ENCODE measurements at places on chromosomes 12 and 14. TPM values are rescaled to one million over a fixed set of nuclear protein-coding genes. Genes with fewer than 3 reads are reported as not detected.
A peak's percentile ranks its signal among the peaks of the same experiment; 100 is the strongest.

- DNase-seq, result no peak
Observed at GRCh38 chr12:123919980-123920360, 52.7 kb downstream of the CCDC92 start.

DNA sequence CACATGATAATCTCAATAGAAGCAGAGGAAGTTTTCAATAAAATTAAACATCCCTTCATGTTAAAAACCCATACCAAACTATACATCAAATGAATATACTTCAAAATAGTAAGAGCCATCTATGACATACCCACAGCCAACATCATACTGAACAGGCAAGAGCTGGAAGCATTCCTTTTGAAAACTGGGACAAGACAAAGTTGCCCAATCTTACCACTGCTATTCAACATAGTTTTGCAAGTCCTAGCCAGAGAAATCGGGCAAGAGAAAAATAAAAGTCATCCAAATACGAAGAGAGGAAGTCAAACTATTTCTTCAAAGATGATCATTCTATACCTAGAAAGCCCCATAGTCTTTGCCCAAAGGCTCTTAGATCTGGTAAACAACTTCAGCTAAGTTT is 454.7 kb upstream of the PRICKLE1 start:
- DNase-seq, result no peak

- no peak for DNase-seq
Observed at GRCh38 chr12:108565976-108566375, 3.6 kb downstream of the ISCU start.

DNA sequence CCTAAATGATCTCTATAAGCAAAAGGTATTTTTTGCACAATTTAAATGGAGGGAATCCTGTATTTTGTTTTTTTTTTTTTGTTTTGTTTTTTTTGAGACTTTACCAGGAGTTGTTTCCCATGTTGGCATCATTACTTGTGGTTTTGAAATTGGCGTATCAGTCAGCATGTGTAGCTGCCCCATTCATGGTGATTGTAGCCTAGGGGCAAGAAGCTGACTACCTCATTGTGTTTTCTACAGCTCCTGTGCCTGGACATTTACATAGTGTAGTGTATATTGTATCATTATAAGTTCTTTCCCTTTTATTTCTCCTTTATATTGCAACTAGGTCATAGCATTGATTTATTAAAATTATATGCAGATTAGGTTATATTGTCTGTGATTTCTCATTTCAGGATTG is 24.5 kb downstream of the SAMD4A start:
- no peak for DNase-seq

- DNase-seq, result no peak
Observed at GRCh38 chr12:53481939-53482586, 17.2 kb downstream of the MAP3K12 start.

DNA sequence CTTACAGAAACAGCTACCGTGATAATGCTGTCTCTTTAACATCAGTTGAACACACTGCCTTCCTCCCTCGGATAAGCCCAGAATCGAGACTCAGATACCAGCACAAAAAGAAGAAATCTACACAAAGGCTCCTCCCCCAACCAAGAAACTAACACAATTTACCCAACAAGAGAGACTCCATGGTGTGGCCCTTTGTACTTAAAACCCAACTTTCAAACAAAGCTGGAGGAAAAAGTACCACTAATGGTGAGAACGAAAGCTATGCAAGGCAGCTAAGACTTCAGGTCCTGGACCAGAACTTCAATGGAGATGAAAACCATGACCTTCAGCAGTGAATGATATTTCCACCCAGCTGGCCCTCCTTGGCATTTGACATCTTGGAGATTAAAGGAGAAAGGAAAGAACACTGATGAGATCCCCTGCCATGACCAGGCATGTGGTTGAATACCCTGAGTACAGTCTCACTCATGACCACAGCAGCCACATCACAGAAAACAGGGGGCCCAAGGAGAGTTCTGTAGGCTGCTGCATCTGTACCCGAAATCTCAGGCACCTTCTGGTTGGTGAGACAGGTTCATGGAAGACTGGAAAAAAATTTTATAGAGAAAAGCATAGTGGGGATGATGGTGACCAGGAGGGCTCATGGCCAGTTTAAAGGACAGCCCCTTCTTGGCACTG is 36.7 kb downstream of the RBM19 start:
- no peak for DNase-seq

GRCh38 chr12:65602253-65602609 is 222.1 kb upstream of the HMGA2 start:
- DNase-seq, result no peak

GRCh38 chr14:21090194-21090939 is 8.1 kb downstream of the ZNF219 start:
- DNase-seq, result no peak

GRCh38 chr12:64332296-64332695 is 58.3 kb downstream of the C12orf56 start:
- DNase-seq, result no peak

- no peak for DNase-seq
Observed at GRCh38 chr12:273382-273781, 10.7 kb upstream of the SLC6A13 start.

DNA sequence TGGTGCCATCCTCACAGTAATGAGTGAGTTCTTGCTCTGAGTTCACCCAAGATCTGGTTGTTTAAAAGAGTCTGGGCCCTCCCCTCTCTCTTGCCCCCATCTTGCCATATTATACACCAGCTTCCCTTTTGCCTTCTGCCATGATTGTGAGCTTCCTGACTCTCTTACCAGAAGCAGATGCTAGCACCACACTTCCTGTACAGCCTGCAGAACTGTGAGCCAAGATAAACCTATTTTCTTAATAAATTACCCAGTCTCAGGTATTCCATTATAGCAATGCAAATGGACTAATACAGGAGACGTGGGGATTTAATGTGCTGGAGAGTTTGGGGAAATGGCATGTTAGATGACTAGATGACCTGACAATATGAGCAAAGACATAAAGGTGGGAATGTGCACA is 12.8 kb downstream of the SLC4A8 start:
- no peak for DNase-seq

- DNase-seq, result no peak
Observed at GRCh38 chr12:107329569-107330324, 236.4 kb upstream of the CRY1 start.

DNA sequence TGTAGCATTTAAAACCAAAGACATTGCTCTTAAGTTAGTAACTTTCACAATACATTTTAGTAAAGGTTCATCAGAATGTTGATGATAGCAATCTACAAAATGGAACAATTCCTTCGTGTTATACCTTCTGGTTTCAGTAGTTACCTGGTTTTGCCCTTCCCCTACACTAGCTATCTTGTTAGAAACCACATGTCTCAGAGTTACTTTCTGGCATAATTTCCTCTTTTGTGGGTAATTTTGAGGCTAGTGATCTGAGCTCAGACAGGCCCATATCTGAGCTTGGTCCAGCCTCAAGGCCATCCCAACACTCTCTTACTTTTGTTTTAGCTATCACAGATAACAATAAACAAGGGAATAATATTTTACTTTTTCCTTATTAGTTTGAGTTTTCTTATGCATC is 196.9 kb downstream of the KITLG start:
- no peak for DNase-seq

DNA sequence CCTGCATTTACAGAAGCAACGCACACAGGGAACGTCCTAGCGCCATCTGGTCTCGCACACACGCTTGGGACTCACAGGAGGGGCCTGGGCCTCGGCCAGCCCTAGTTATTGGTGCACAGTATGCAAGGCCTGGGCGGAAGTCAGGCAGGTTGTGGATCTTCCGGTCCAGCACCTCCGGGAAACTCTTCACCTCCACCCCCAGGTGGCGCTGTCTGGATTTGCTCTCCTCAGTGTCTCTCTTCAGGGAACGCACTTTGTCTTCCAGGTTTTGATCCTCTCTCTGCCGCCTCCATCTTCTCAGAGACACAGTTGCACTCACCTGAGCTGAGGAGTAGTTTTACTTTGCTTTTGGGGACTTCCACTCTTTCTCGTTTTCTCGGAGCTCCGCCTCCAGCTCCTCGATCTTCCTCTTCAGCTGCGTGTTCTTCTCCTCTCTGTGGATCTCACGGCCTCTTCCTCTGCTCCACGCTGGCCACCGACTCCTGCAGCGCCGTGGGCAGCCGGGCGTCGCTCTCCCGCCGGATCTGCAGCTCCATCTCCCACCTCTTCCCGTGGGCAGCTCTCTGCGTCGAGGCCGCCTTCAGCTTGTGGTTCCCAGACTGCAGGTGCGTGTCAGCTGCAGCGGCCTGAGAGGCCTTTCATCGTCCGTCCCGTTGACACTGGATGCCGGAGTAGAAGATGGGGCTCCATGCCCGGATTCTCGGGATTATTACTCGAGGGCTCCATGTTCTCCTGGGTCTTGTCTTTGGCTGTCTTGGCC is 933.8 kb downstream of the TMEM121 start:
- DNase-seq, result no peak

GRCh38 chr14:51094282-51094821 is 553 bp downstream of the TRIM9 start:
- no peak for DNase-seq

DNA sequence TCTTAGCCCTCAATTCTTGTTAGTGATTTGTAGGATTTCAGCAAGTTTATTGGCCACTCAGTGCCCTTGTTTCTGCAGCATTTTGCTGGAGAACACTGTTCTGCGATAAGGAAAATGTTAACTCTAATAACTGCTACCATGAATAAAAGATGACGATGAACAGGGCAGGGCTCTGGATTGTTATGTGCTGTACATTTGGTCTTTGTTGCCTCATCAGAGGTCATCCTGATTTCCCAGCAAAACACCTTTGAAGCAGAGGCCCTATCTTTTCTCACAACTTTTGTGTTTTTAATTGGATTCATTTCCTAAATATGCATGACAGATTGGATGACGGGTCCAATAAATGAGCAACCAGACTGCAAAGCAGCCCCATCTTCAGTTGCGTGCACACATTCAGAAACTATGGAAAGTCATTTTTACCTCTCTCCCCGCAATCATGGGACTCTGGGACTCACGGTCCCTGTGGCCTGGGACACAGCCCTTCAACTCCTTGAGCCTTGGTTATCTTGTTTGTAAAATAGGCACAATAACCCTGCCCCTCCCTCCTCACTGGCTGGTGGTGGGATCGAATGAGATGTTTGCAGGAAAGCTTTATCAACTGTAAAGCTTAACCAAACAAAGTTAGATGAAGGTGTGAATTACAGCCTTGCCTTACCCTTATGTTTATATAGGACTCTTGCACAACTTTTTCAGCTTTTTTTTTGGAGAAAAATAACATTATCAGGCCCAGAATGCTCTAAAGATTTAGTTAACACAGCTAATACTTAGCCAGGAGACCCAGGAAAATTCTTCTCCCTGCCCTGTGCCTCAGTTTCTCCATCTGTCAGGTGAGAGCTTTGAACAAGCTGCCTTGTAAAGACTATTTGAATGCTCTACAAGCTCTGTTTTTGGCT is 45.4 kb downstream of the RPH3A start:
- no peak for DNase-seq

GRCh38 chr14:86912709-86913108 is 1080.3 kb downstream of the GALC start:
- no peak for DNase-seq

DNA sequence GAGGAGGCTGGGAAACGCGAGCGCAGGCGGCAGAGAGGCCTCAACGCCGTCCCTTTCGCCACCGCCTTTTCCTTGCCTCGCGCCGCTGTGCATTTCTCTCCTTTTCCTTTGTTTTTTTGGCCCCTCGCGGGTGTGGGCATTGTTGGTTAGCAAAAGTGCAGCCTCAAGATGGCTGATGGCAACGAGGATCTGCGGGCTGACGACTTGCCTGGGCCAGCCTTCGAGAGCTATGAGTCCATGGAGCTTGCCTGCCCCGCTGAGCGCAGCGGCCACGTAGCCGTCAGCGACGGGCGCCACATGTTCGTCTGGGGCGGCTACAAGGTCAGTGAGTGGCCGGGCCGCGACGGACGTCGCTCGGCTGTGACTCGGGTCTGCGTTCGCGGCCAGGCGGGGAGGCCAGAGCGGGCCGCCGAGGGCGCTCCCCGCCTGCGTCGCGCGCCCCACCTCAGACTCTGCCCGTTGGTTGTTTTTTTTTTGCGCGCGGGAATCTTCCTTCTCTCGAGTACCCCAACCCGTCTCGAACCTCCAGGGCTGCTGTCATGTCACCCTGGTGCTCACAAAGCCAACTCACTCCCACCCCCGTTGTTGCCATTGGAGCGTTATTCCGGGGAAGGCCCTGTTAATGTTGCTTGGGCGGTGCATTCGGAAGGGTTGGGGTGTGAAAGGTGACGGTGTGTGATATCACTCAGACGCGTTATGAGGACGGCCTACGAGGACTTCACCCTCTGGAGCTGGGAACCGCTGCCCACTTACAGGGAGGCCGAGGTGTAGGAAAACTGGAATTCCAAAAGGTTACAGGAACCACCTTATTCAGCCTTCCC is 558 bp downstream of the KLHDC2 start:
- DNase-seq, result no peak

DNA sequence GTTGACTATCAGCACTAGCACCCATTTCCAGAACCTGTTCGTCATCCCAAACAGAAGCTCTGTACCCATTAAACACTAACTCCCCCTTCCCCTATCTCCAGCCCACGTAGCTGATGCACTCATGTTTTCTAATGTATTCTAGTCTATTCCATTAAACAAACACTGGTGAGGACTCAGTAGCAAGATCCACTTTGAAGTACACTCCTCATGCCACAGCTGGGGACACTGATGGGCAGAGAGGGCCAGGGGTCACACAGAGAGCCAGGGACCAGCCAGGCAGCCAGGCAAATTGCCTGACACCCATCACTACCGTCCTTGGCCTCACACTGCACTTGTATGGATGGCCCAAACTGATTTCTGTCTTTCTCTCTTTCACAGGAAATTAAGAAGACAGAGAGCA is 269.9 kb upstream of the DIO3 start:
- DNase-seq, result peak; percentile 67

DNA sequence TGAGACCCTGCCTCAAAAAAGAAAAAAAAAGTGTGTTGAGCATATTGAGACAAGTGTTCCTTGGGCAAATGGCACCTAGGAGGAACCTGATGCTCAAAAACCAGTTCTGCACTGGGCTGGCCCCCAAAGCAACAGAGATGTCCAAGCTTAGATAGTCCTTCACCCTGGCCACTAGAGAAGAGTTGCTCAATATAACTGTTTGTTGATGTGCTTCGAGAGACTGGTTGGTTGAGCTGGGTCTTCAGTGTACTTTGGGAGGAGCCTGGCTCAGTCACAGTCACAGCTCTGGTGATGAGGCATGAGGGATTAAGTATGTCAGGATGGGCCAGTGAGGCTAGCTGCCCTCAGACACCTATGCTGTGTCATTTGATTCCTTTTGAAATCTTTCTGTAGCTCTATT is 38.0 kb downstream of the SLC2A14 start:
- DNase-seq, result no peak

GRCh38 chr12:26576266-26576665 is 256.7 kb downstream of the ITPR2 start:
- no peak for DNase-seq

TAS2R13 gene
- total RNA-seq, result 2.4 TPM

AKAP6 gene
- 4.1 TPM for total RNA-seq

SRSF9 gene
- total RNA-seq, result 143 TPM

FAM181A gene
- not detected for total RNA-seq

SMAGP gene
- 7.1 TPM for total RNA-seq

LRRC10 gene
- total RNA-seq, result not detected

RPGRIP1 gene
- not detected for total RNA-seq

ASIC1 gene
- 3.0 TPM for total RNA-seq

Measured in osteocyte (in vitro differentiated cells).